ENCODE measurements at places on chromosomes 3 and 15.

- no peak overlapping the region for H3K27ac ChIP-seq
- no peaks in the 10 kb centered on the region for H3K36me3 ChIP-seq
- no peaks in the 10 kb centered on the region for H3K4me1 ChIP-seq
- no peak overlapping the region for H3K4me3 ChIP-seq
- H3K27me3 ChIP-seq: no peaks in the 10 kb centered on the region
Observed at GRCh38 chr3:176119826-176120225, 1077.5 kb downstream of the TBL1XR1 start.

DNA sequence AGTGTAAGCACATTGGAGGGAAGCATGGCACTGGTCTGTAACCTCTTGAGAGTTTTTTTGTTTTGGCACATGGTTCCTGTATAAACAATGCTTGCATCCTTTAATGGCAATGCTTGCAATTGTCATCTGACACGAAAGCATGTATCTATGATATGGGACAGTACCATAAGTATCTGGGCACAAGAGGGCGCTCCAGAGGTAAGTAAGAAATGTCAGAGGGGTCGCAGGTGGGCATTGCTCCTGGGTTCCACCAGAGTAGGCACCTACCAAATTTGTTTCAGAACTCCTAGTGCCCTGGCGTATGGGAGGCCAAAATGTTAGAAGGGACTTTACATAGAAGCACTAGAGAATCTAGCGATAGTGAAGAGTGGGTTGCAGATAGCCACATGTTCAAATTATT, 58.7 kb upstream of the BCHE start:
- no peak overlapping the region for H3K4me3 ChIP-seq
- H3K27ac ChIP-seq: no peak overlapping the region
- no peaks in the 10 kb centered on the region for H3K36me3 ChIP-seq
- no peaks in the 10 kb centered on the region for H3K27me3 ChIP-seq
- no peaks in the 10 kb centered on the region for H3K4me1 ChIP-seq

GRCh38 chr3:50297384-50297775, 1.8 kb downstream of the HYAL3 start:
- H3K4me1 ChIP-seq: peaks cover 16% of the 10 kb centered on the region
- H3K36me3 ChIP-seq: no peaks in the 10 kb centered on the region
- DNase-seq: no peak
- no peaks in the 10 kb centered on the region for H3K27me3 ChIP-seq
- no peak overlapping the region for H3K4me3 ChIP-seq
- H3K27ac ChIP-seq: no peak overlapping the region

DNA sequence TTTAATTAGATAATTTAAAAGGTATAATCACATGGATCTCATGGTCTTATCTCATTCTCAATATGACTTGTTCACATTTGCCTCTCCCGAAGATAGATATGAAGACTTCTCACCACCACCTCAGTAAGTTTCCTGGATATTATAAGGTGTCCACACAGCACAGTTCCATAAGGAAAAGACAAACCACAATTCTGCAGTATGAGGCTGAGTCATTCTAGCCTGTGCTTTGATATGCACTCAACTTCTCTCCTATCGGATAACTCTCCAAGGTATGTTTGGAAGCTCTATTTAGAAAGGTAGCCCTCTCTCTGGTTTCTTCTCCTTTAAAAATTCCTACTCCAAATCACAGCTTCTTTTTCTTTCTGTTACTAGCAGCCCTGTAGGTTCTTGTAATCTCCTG, 612.8 kb downstream of the ZPLD1 start:
- no peak for DNase-seq
- H3K27me3 ChIP-seq: no peaks in the 10 kb centered on the region
- no peaks in the 10 kb centered on the region for H3K36me3 ChIP-seq
- H3K4me1 ChIP-seq: no peaks in the 10 kb centered on the region
- no peak overlapping the region for H3K4me3 ChIP-seq
